ENCODE measurements at places on chromosomes 2 and 18.

- DNase-seq = no peak
Observed at GRCh38 chr18:32208577-32208976, 18.7 kb downstream of the MEP1B start.

DNA sequence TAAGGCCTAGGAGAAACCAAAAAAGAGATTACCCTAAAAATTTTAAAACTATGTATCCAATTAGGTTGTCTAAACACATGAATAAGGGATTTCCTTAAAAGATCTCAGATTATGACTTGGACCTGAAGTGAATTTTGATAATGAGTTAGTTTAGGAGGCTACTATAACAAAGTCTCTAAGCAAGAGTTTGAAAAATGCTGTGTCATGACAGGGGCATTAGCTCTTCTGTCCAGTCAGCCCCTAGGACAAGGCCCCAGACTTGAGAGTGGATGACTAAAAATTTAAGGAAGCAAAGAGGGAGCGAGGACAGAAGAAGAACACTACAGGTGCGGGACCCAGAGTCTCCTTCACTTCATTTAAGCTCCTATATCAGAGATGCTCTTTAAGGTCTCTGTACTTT lies 135.9 kb downstream of the DTNB start:
- no peak for DNase-seq

GRCh38 chr2:67845621-67846369 lies 217.0 kb downstream of the C1D start:
- no peak for DNase-seq

DNA sequence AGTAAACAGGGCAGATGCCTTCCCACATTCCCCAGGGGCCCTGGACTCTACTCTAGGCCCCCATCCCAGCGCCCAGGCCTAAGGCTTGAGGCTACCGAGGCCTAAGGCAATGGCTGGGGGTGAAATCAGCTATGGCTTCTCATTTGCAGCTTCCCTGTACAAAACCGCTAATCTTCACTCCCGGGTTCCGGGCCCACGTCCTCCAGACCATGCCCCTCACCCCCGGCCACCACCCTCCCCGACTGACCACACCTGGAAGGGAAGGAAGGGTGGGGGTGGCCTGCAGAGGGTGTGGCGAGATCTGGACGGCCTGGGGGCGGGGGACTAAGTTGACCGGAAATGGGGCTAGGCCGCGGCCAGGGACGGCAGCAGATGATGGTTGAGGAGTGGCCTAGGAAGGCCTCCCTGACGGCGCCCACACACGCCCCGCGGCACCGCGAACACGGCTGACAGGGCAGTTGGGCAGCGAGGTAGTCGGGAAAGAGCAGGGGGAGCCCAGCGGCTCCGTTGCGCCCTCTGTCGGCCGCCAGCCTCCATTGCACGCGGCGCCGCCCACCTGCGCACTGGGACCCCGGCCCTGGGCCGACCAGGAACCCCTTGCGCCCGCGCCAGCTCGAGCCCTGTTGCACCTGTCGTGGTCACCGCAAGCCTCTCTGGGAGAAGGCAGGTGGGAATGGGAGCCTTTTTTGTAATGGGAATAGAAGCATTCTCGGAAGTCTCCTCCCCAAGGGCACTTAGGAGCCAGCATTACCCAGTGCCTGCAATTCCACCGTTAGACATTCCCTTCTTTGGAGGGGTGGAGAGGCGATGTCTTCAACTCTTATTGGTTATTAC lies 117.1 kb upstream of the STPG4 start:
- DNase-seq = peak; percentile 11

GRCh38 chr2:172655838-172656573 lies 79.6 kb upstream of the RAPGEF4 start:
- DNase-seq = no peak

GRCh38 chr2:208713066-208713745 lies 306.6 kb downstream of the PTH2R start:
- no peak for DNase-seq

DNA sequence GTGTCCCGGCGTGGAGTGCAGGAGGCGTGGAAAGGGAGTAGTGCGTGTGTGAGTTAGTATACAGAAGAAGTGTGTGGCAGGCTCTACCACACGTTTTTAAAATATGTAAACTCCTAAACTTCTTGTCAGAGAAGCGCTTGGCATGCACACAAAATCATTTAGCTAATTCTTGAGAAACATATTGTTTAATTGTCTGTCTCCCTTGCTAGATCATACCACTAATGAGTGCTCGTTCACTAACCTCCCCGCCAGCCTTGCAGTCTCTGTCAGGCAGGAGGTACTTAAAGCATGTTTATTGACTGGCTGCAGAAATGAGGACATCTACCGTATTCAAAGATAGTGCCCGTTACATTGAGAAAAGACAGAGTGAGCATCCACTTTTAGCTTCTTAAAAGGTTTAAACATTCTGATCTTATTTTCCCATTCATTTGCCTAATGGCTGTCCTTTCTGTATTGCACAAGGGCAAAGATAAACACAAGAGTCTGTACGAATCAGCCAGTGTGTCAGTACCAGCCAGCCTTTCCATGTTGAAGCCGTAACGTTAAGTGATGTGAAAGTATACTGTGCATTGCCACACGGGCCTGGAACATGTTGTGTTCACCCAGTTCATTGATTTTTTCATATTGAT lies 41.4 kb downstream of the TRAPPC12 start:
- no peak for DNase-seq

DNA sequence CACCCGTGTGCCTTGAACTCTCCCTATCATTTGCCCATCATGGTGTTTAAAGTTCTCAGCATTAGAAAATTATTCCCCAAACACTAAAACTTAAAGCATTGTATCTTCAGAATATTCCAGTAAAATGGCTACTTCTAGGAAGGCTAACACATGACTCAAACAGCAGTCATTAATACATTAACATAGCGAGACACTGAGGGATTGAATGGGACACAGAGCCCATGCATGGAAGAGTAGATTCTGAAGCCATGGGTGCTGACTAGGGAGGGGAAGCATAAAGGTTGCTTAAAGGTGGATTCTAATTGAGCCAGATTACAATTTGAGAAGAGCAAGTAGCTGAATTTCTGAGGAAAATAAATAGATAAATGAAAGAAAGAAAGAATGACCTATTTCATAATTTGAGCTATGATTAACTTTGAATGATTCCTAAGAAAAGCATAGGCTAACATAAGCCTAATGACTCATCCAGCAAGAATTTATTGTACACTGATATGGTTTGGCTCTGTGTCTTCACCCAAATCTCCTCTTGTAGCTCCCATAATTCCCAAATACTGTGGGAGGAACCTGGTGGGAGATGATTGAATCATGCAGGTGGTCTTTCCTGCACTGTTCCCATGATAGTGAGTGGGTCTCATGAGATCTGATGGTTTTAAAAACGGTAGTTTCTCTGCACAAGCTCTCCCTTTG lies 79.8 kb upstream of the PIK3C3 start:
- no peak for DNase-seq

DNA sequence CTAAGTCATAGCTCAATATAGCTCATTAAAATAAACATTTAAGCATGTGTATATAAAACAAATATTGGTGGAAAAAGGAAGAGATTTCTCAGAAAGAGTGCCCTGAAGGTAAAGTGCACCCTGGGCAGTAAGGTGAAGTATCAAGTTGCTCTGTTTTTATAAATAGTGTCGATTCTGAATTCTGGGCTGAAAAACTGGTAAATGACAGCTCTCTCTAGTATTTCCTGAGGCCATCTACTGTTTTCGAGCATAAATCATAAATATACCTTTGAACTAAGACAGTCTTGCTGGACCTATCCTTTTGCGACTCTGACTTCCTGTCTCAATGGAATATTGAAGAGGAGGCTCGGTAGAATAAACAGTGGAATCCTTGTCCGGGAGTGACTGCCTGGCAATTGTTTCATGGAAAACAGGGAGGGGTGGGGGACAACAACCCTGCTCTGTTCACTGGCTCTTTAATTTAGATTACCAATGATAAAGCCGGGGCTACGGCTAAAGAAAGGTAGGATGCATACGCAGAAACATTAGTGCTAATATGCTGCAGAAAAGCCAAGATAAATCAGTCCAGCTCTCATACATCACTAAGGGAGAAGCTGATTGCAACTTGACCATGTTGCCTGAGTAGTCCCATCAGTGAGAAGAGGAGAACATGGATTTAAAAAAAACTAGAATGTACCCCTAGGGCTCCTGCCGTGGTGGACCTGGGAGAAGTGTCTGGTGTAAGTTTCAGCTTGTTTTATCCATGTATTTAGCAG lies 124.1 kb downstream of the RAPGEF4 start:
- peak; percentile 9 for DNase-seq

DNA sequence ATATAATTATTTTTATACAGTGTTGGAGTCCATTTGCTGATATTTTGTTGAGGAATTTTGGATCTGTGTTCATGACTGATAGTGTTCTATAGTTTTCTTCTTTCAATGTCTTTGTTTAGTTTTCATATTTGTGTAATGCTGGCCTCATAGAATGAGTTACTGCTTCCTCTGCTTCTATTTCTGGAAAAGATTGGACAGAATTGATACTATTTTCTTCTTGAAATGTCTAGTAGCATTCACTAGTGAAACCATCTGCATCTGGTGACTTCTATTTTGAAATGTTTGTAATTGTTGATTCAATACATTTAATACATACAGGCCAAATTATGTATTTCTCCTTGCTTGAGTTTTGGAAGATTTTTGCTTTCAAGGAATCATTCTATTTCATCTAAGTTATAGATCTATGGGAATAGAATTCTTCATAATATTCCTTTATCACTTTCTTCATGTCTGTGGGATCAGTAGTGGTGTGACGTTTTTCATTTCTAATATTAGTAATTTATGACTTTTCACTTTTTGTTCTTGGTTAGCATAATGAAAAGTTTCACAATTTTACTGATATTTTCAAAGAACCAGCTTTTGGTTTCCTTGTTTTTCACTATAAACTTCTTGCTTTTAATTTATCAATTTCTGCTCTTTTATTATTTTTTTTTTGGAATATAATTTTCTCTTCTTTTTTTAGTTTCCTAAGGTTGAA lies 509.9 kb upstream of the VRK2 start:
- DNase-seq = no peak

DNA sequence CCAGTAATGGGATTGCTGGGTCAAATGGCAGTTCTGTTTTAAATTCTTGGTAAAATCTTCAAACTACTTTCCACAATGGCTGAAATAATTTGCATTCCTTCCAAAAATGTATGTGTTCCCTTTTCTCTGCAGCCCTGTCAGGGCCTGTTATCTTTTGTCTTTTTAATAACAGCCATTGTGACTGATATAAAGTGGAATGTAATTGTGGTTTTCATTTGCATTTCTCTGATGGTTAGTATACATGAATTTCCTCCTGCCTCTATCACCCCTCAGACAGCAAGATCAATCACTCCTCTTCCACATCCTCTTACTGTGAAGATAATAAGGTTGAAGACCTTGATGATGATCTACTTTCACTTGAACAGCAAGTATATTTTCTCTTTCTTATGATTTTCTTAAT lies 304.8 kb upstream of the FSIP2 start:
- no peak for DNase-seq

DNA sequence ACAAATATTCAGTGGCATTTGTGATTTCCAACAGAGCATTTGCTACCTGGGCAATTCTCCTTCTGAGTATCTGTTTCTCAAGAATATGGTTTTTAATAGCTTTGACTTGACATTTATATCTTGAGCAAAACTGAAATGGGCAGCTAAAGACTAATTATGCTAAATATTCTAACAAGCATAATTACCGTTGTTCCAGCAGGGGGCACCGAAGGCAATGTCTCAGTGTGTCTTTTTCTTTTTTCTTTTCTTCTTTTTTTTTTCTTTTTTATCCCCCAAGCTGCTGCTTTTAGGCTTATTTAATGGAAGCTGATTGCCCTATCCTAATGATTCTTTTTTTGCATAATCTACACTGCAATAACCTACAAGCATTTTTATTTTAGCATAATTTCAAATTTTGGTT lies 138.9 kb upstream of the NABP1 start:
- no peak for DNase-seq

DNA sequence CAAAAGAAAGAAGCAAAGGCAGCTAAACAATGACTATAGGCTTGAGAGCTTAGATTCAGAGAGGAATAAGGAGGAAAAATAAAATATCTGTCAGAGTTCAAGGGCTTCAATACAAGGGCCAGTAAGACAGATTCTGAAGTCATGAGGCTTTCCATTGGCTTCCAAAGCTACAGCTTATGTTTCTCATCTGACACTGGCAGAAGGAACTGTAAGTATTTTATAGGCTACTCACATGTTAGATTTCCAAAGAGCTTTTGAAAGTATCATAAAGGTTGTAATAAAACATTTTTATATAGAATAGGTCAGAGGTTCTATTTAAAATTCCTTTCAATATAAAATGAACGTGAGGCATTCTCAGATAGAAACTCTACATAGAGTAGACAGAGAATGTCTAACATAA lies 746.6 kb upstream of the NXPH2 start:
- DNase-seq = no peak

GRCh38 chr18:3340015-3340681 lies 78.2 kb downstream of the MYL12B start:
- DNase-seq = no peak

DNA sequence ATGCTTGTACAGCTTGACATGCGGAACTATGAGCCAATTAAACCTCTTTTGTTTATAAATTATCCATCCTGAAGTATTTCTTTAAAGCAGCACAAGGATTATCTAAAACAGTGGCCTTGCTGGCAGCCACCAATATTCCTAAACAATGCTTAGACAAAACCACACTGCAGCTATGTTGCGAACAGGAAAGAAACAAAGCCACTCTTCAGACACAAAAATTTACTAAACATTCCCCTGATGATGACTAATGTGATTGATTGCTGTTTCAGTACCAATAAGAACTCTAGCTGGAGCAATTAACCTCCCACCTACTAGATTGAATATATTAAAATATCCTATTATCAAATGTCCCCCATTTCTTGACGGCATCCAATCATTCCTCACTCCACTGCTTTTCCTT lies 325.8 kb upstream of the REG3G start:
- DNase-seq = no peak

GRCh38 chr2:200762127-200762526 lies 49.6 kb upstream of the BZW1 start:
- DNase-seq = no peak

DNA sequence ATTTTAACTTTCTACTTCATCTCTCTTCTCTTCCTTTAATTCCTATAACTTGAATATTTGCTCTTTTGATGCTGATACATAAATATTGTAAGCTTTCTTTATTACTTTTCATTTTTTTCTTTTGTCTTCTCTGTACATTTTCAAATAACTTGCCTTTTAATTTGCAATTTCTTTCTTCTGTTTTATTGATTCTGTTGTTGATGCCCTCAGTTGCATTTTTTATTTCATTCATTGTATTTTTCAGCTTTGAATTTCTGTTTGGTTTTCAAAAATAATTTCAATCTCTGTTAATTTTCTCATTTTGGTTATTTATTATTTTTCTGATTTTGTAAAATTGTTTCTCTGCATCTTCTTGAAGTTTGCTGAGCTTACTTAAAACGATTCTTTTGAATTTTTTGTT lies 47.0 kb downstream of the AQP4 start:
- DNase-seq = no peak

- no peak for DNase-seq
Observed at GRCh38 chr18:76882146-76882545, 59.8 kb downstream of the ZNF236 start.

- DNase-seq = no peak
Observed at GRCh38 chr18:21634588-21635199, 22.6 kb downstream of the SNRPD1 start.

- no peak for DNase-seq
Observed at GRCh38 chr2:120600786-120601185, 134.9 kb upstream of the GLI2 start.
